Neural crest cell (in vitro differentiated cells): ENCODE measurements at places on chromosomes 2 and 18. TPM values are rescaled to one million over a fixed set of nuclear protein-coding genes. Genes with fewer than 3 reads are reported as not detected.

GRCh38 chr2:50491541-50492476 lies 540.1 kb downstream of the NRXN1 start:
- H3K4me3 ChIP-seq, result no peak overlapping the region
- peaks cover 8% of the 10 kb centered on the region for H3K4me1 ChIP-seq
- H3K27me3 ChIP-seq, result peaks cover 8% of the 10 kb centered on the region
- DNase-seq, result peak; percentile 25

DNA sequence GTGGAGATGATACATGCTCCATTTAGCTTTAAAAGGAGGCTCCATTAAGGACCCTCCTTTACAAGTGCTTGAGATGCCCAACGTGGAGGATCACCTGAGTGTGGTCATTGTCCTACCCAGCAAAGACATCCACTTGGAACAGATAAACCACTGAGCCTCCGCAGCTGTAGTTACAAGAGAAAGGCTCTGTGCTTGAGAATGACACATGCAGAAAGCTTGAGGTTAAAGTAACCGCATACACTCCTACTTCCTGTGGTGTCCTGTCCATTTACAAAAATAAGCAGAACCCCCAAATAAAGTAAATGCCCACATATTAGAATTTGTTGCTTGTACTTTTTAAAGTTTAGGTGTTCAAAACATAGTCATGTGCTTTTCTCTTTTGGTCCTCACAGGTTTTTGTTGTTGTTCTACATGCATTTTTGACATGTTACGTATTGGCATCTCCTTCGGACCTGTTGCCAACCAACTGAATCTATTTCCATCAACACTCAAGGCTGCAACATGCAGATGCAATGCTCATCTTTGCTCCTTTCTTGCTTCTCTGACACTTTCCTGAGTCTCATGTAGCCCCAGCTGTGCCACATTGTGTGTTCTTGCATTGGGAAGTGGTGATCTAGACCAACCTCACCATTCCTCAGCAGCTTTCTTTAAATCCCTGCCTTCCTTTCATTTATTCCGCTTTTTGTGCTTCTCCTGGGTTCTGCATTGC lies 56.0 kb downstream of the SERPINB7 start:
- no peaks in the 10 kb centered on the region for H3K27me3 ChIP-seq
- no peak overlapping the region for H3K4me3 ChIP-seq
- H3K27ac ChIP-seq, result no peak overlapping the region
- H3K4me1 ChIP-seq, result no peaks in the 10 kb centered on the region
- DNase-seq, result no peak
- no peaks in the 10 kb centered on the region for H3K36me3 ChIP-seq

- H3K27ac ChIP-seq, result peak overlapping the region; percentile 83
- no peaks in the 10 kb centered on the region for H3K36me3 ChIP-seq
- H3K4me3 ChIP-seq, result peak overlapping the region; percentile 96
- peak; percentile 20 for DNase-seq
- H3K27me3 ChIP-seq, result no peaks in the 10 kb centered on the region
- H3K4me1 ChIP-seq, result peaks cover 26% of the 10 kb centered on the region
These were observed 664 bp downstream of the CAMKMT start for GRCh38 chr2:44362207-44363015.

DNA sequence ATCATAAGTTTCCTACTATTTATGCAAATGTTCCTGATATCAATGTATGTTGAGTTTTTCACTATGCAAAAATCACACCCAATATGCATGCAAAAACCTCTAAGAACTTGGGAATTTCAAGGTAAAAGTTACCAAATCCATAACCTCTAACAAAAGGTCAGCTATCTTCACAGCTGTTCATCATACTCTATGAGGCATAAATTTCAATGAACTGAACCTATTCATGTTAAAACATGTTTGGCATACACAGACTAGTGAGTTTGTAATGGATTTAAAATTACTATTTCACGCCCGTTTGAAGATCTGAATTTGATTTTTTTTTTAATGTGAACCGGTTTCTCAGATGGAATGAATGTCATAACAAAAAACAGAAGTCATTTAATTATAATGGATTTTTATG lies 100.2 kb downstream of the ATAD2B start:
- no peaks in the 10 kb centered on the region for H3K36me3 ChIP-seq
- DNase-seq, result no peak
- H3K4me1 ChIP-seq, result no peaks in the 10 kb centered on the region

- peaks cover 4% of the 10 kb centered on the region for H3K36me3 ChIP-seq
- peaks cover 1% of the 10 kb centered on the region for H3K27me3 ChIP-seq
- DNase-seq, result no peak
- H3K4me3 ChIP-seq, result peak overlapping the region; percentile 31
- H3K27ac ChIP-seq, result no peak overlapping the region
These were observed 90.3 kb downstream of the SPATS2L start for GRCh38 chr2:200396781-200397242.

DNA sequence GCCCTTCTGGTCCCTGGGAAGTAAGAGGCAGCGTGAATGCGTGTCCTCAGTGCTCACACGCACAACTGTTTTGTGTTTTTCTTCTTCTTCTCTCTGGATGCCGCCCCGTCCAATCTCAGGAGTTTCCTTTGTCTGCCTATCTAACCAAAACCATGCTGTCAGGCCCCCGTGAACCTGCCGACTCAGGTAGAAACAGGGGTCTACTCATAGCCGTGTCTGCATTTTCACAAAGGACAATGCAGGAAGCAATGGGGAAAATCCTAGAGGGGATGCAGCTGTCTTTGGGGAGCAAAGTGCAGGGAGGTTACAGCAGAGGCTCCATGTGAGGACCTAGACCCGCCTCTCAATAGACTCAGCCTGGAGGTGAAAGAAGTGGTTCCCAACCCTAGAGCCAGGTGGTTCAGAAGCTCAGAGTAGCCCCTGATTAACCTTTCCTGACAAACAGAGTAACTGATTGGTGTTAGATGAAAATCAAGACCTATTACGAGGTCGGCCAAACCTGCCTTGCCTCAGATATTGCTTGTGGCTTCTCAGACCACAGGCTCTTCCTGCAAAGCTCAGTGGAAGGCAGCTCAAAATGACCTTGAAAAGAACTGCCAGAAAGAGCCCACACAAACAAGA lies 49.3 kb downstream of the CD226 start:
- H3K27me3 ChIP-seq, result no peaks in the 10 kb centered on the region
- no peak for DNase-seq
- H3K27ac ChIP-seq, result no peak overlapping the region
- no peak overlapping the region for H3K4me3 ChIP-seq

DNA sequence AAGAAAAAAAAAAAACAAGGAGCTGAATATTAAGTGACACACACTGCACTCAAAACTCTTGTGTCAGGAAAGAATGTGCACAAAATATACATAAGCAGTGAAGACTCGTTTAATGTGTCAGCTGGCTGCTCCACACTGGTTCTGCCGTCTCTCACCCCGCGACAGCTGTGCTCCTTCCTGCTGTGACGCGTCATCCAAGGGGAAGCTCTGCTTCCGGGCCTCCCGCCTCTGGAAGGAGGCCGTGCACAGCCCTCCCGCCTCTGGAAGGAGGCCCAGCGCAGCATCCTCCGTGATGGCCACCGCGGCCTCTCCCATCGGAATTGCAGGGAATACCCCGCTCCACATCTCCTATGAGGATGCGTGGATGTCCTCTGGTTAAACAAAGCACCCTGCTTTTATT lies 151.0 kb downstream of the HDAC4 start:
- peak overlapping the region; percentile 28 for H3K27ac ChIP-seq
- no peak overlapping the region for H3K4me3 ChIP-seq
- peaks cover 79% of the 10 kb centered on the region for H3K4me1 ChIP-seq
- peaks cover 4% of the 10 kb centered on the region for H3K36me3 ChIP-seq

DNA sequence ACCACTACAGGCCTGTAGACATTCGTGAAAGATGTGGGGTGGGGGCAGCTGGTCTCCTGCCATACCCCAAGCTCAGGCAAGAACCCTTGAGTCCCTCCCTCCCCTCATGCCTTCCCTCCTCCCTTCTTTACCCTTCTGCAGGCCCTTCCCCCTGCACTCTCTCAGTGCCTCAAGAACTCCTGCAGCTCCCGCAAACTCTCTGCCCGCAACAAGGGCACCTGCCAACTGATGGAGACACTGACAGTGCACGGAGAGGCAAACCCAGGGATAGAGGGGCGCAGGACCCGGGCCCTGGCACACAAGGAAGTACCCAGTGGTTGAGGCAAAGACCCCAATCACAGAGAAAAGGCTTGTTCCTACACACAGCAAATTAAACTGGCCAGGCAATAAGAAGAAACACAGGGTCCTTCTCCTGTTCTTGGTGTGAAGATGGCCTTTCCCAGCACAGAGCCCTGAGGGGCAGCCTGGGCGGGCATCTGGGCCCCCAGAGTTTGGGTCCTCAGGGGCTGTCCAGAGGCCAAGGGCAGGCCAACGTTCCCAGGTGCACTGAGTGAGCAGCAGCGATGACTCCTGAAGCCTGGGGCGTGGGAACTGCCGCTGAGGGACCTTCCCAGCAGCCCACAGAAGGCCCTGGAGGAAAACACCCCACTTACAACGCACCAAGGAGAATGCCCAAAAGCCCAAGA lies 1.6 kb downstream of the TEKT4 start:
- no peaks in the 10 kb centered on the region for H3K36me3 ChIP-seq
- no peak overlapping the region for H3K4me3 ChIP-seq
- no peak overlapping the region for H3K27ac ChIP-seq
- no peak for DNase-seq
- peaks cover 52% of the 10 kb centered on the region for H3K27me3 ChIP-seq

- H3K36me3 ChIP-seq, result peaks cover 33% of the 10 kb centered on the region
- no peak overlapping the region for H3K27ac ChIP-seq
- no peak overlapping the region for H3K4me3 ChIP-seq
- no peaks in the 10 kb centered on the region for H3K4me1 ChIP-seq
These were observed 45.3 kb upstream of the PDK1 start for GRCh38 chr2:172510548-172510947.

Gene MAPK4
- 9.1 and 9.3 TPM in 2 replicates for total RNA-seq

DNA sequence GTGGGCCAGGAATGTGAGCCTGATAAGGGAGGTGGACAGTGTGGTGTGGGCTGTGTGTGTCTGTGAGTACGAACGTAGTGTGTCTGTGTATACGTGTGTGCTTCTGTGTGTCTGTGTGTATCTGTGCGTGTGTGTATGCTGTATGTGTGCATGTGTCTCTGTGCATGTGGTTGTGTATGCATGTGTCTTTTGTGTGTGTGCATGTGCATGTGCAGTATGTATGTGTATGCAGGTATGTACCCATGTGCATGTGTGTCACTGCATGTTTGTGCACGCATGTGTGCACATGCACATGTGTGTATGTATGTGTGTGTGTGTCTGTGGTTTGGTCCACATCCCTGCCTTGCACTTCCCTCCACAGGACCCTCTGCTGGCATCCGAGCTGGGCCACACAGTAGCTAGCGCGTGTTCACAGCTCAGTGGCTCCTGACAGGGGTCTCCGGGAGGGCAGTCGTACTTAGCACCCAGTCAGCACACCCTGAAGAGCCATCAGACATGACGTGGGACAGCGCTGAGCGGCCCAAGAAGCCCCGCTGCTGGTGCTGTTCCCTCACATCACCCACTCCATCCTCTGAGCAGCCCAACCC lies 114.3 kb downstream of the CELF4 start:
- H3K36me3 ChIP-seq, result no peaks in the 10 kb centered on the region
- peak overlapping the region; percentile 96 for H3K27ac ChIP-seq
- H3K27me3 ChIP-seq, result no peaks in the 10 kb centered on the region
- peaks cover 45% of the 10 kb centered on the region for H3K4me1 ChIP-seq

GRCh38 chr18:67265464-67266245 lies 250.9 kb downstream of the DSEL start:
- DNase-seq, result no peak
- no peaks in the 10 kb centered on the region for H3K27me3 ChIP-seq
- no peaks in the 10 kb centered on the region for H3K4me1 ChIP-seq
- no peak overlapping the region for H3K27ac ChIP-seq

DNA sequence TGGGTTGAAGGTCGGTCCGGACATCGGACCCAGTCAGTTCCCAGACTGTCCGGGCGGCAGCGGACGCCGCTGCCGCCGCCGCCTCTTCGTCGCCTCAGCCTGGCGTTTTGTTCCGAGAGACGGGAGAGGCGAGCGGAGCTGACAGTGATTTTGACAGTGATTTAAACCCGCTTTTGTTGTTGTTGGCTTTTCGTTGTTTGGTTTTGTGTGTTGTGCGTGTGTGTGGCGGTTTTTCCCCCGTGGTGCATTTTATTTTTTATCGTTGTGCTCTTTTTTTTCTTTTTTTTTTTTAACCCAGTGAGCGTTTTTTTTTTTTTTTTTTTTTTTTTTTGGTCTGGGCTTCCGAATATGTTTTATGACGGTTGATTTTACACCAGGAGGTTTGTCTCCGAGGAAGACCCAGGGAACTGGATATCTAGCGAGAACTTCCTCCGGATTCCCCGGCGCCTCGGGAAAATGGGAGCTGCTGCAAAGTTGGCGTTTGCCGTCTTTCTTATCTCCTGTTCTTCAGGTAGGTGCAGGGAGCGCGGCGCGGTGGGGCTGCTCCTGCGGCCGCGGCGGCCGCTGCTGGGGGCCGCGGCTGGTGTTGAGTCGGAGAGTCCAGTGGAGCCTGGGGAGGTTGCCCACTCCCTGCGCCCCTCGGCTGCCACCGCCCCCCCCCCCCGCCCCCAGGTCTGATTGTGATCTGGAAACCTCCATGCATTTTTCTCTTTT lies at the start of gene ACVR2A:
ACVR2A (plus strand) TSS at position 333 of the 714 bp plus-strand sequence; CDS start at position 457, 124 bp downstream.
- peak; percentile 22 for DNase-seq
- H3K4me1 ChIP-seq, result peaks cover 36% of the 10 kb centered on the region
- H3K4me3 ChIP-seq, result peak within 1 kb of the TSS; percentile 89
- H3K27me3 ChIP-seq, result no peaks in the 10 kb centered on the region
- H3K36me3 ChIP-seq, result no peaks in the 10 kb centered on the region

GRCh38 chr2:56211048-56211447 lies 27.3 kb downstream of the CCDC85A start:
- H3K4me1 ChIP-seq, result no peaks in the 10 kb centered on the region
- peaks cover 13% of the 10 kb centered on the region for H3K27me3 ChIP-seq
- no peak for DNase-seq

GRCh38 chr2:232026910-232027309 lies 65.4 kb downstream of the DIS3L2 start:
- H3K36me3 ChIP-seq, result peaks cover 26% of the 10 kb centered on the region
- H3K4me3 ChIP-seq, result no peak overlapping the region
- no peaks in the 10 kb centered on the region for H3K27me3 ChIP-seq
- no peak for DNase-seq

Gene ALPG
- total RNA-seq, result not detected in 2 replicates

DNA sequence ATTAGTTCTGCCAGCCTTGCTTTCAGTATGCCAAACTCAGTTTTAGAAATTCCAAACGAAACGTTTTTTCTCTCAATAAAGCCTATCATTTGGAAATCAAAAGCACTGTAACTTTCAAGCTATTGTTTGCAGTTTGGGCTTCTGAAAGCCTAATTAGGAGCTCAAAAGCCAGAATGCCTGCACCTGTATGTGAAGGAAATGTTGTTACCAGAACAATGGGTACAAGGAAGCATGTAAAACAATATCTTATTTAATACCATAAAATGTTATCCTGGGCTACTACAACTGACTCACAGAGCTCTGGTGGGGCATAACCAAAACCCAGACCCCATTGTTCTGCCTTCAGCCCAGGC lies 12.6 kb upstream of the GULP1 start:
- peaks cover 6% of the 10 kb centered on the region for H3K27me3 ChIP-seq
- H3K36me3 ChIP-seq, result no peaks in the 10 kb centered on the region
- H3K4me1 ChIP-seq, result peaks cover 8% of the 10 kb centered on the region
- no peak overlapping the region for H3K27ac ChIP-seq

Gene RTP5
- total RNA-seq, result not detected in 2 replicates

DNA sequence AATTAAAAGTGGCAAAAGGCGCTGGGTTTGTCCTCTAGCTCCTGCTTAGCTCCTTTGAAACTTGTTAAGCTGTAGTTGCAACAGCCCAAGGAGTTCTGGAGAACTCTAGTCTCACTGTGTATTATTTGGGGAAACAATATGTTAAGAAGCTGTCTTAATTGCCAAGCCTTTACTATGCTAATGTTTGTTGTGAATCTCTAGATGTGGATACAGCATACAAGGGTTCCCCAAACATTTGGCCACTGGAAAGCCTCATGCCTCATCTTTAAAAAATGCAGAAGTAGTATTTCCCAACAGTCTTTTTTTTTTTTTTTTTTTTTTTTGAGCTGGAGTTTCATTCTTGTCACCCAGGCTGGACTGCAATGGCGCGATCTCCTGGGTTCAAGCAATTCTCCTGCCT lies 236.7 kb downstream of the PRKCE start:
- no peaks in the 10 kb centered on the region for H3K36me3 ChIP-seq
- no peak overlapping the region for H3K27ac ChIP-seq
- peaks cover 41% of the 10 kb centered on the region for H3K4me1 ChIP-seq
- H3K27me3 ChIP-seq, result no peaks in the 10 kb centered on the region
- DNase-seq, result no peak
